ENCODE measurements at places on chromosomes 4 and X. TPM values are rescaled to one million over a fixed set of nuclear protein-coding genes. Genes with fewer than 3 reads are reported as not detected.

DNA sequence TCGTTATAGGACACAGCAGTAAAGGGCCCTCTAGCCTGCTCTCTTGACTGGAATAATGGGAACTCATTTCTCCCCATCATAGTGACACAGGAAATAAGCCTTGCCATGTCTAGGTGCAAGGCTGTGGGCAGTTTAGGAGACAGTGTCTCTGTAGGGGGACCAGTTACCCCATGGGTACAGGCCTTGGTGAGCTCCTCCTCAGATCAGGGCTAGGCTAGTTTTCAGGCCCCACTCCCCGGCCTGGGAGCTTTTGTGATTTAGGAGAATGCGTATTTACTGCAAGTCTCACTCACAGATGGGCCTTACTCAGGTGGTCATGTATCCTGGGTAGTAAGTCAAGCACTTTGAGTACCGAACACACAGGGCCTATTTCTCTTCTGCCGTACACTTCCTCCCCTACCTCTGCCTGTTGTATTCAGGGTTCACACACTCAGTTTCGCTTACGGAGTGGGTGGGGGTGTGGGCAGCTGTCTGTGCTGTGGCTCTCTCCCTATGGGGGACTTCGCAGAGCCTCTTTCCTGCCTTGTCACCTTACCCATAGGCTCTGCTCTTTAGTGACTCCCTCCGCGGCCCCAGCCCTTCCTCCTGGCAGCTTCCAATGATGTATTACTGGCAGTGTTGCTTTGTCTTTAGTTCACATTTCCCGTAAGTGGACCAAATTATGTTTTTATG lies 34.2 kb downstream of the FAM193A start:
- no peak overlapping the region for H3K27ac ChIP-seq
- H3K36me3 ChIP-seq = no peaks in the 10 kb centered on the region
- no peak overlapping the region for H3K4me3 ChIP-seq

DNA sequence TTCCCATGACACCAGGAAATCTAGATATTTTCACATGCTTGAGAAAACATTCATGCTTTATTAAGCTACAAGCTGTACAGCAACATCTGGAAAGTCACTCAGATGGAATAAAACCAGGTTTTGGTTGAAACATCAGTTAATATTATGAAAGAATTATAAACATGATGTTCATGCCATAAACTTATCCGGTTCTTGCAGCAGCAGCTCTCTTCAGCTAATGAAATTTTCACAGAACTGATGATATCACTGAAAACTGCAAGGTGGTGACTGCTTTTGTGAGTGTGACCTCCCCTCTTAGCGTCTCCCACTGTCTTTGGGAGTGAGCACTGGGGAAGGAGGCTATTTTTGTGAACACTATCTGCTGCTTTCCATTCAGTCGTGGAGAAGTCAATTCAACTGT lies 56.9 kb downstream of the ARHGAP10 start:
- no peak overlapping the region for H3K4me3 ChIP-seq
- peaks cover 24% of the 10 kb centered on the region for H3K4me1 ChIP-seq
- no peaks in the 10 kb centered on the region for H3K27me3 ChIP-seq
- DNase-seq = no peak
- H3K27ac ChIP-seq = no peak overlapping the region
- no peaks in the 10 kb centered on the region for H3K36me3 ChIP-seq

- no peak overlapping the region for H3K4me3 ChIP-seq
- DNase-seq = no peak
- H3K4me1 ChIP-seq = peaks cover 2% of the 10 kb centered on the region
- no peaks in the 10 kb centered on the region for H3K36me3 ChIP-seq
Observed at GRCh38 chr4:185122681-185123345, 20.3 kb upstream of the SLC25A4 start.

- no peaks in the 10 kb centered on the region for H3K27me3 ChIP-seq
- H3K27ac ChIP-seq = no peak overlapping the region
- peaks cover 2% of the 10 kb centered on the region for H3K4me1 ChIP-seq
Observed at GRCh38 chrX:39984191-39984956, 113.4 kb downstream of the BCOR start.

The SOWAHD gene
- not detected for total RNA-seq

- no peak for DNase-seq
- H3K27me3 ChIP-seq = no peaks in the 10 kb centered on the region
- H3K27ac ChIP-seq = no peak overlapping the region
- H3K36me3 ChIP-seq = no peaks in the 10 kb centered on the region
Observed at GRCh38 chr4:107572281-107572680, 147.8 kb downstream of the PAPSS1 start.

DNA sequence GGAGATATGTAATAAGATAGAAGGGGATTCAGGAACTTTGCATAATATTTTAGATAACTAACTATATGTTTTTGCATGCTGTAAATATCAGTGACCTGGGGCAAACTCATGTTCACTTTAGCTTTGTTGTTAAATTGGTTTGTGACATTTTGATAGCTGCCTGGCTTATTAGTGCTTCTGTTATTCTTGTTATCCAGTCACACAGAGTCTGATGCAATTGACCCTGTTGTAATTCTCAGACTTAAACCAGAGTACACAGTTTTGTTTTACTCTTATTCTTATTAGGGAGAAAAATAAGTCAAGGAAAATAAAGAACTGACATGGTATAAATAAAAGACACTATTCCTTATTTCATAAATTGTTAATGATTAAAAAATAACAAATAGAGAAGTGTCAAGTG lies 516.7 kb upstream of the SLIT2 start:
- no peak overlapping the region for H3K27ac ChIP-seq
- H3K27me3 ChIP-seq = no peaks in the 10 kb centered on the region
- H3K4me3 ChIP-seq = no peak overlapping the region
- no peak for DNase-seq

The RNF175 gene
- not detected for total RNA-seq

The HTN1 gene
- not detected for total RNA-seq

The HEPH gene
- 21.0 TPM for total RNA-seq

- H3K27ac ChIP-seq = no peak overlapping the region
- H3K4me3 ChIP-seq = no peak overlapping the region
- H3K36me3 ChIP-seq = no peaks in the 10 kb centered on the region
- H3K4me1 ChIP-seq = no peaks in the 10 kb centered on the region
- H3K27me3 ChIP-seq = no peaks in the 10 kb centered on the region
Observed at GRCh38 chrX:16629909-16630308, 20.0 kb upstream of the S100G start.

The ASMTL gene
- total RNA-seq = 40.7 TPM

The CTAG1B gene
- total RNA-seq = not detected

DNA sequence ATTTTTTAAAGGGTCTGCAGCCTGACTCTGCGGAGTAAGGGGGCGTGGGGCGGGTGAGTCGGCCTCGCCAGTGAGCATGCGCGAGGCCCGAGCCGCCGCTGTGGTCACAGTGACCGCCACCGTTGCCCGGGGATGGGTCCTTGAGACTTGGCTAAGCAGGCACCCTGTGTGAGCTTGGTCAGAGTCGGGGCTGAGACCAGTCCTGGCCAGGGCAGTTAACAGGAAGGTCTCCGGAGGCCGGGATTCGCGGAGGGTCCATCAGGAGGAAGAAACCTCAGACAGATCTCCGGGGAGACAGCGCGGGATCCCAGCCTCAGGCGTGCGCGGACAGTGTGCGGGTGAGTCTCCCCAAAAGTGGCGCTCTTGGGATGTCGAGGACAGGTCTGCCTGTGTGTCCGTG lies 1384.4 kb upstream of the PCDH10 start:
- H3K27me3 ChIP-seq = no peaks in the 10 kb centered on the region
- H3K36me3 ChIP-seq = no peaks in the 10 kb centered on the region
- DNase-seq = no peak
- H3K4me1 ChIP-seq = no peaks in the 10 kb centered on the region

DNA sequence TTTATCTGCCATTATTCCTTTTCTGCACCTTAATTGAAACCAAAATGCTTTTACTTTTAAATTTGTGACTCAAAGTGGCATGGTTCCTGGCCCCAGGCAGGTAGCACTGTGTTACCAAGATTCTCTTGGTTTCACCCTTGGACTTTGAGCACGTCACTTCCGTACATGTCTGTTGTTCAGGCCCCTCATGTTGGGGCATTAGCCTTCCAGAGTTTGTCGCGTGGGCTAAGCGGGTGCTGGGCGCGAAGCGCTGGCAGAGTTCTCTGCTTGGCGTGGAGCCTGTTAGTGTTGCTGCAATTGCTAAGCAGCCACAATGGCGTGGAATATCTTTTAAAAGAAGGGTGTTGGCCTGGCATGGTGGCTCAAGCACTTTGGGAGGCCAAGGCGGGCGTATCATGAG lies 14.0 kb upstream of the TADA2B start:
- H3K36me3 ChIP-seq = no peaks in the 10 kb centered on the region
- no peaks in the 10 kb centered on the region for H3K4me1 ChIP-seq
- H3K4me3 ChIP-seq = no peak overlapping the region
- DNase-seq = no peak

GRCh38 chr4:161792991-161793390 lies 370.8 kb downstream of the FSTL5 start:
- no peaks in the 10 kb centered on the region for H3K36me3 ChIP-seq
- H3K4me3 ChIP-seq = no peak overlapping the region
- H3K4me1 ChIP-seq = no peaks in the 10 kb centered on the region
- no peaks in the 10 kb centered on the region for H3K27me3 ChIP-seq
- no peak for DNase-seq

DNA sequence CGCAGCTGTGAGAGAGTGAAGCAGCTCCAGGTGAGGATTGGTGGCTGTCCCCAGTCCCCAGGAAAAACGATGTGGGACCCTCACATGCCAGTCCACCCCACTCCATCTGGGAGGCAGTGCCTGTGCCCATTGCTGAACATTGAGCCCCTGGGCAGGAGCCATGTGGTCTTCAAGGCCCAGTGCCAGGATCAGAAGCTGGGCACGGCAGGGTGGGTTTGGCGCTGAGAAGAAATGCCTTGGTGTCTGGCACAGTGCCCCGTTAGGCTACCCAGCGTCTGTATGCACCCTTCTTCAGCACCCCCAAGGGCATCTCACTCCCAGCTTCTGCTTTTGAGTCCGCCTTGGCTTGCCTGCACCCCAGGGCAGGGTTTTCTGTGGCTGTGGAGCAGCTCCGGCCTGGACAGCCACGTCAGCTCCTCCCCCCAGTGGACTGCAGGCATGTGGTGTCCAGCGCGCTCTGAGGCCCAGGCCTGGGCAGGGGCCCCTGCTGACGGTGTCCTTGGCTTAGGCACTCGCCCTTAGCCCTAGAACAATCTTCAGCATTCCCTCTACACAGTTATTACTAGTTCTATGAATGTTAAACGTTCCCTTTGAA lies 28.6 kb downstream of the RGS12 start:
- H3K36me3 ChIP-seq = no peaks in the 10 kb centered on the region
- no peaks in the 10 kb centered on the region for H3K27me3 ChIP-seq
- peak; percentile 79 for DNase-seq
- H3K27ac ChIP-seq = peak overlapping the region; percentile 71
- peaks cover 14% of the 10 kb centered on the region for H3K4me1 ChIP-seq

DNA sequence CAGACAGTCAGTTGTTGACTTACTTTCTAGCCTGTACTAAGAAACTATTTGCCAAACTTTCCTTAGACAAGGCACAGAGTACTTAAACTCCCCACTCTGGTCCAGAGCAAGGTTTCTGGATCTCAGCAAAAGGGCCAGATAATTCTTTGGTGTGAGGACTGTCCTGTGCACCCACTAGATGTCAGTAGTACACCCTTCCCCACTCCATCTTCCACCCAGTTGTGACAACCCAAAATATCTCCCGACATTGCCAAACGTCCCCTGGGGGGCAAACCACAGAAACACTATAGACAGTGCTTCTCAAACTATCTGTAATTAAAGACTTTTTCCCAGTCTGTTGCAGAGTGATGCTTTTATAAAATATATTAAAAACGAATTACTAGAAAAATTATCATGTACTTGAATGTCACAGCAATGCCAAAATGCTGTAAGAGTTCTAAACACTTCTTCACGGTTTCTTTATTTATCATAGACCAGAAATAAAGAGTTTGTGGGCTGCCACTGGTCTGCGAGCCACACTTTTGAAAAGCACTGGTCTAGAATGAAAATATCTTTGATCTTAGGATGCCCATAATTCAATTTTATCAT lies 203.5 kb downstream of the PRDM5 start:
- DNase-seq = peak; percentile 10
- H3K4me3 ChIP-seq = no peak overlapping the region
